ENCODE measurements at places on chromosomes 11 and 22.

DNA sequence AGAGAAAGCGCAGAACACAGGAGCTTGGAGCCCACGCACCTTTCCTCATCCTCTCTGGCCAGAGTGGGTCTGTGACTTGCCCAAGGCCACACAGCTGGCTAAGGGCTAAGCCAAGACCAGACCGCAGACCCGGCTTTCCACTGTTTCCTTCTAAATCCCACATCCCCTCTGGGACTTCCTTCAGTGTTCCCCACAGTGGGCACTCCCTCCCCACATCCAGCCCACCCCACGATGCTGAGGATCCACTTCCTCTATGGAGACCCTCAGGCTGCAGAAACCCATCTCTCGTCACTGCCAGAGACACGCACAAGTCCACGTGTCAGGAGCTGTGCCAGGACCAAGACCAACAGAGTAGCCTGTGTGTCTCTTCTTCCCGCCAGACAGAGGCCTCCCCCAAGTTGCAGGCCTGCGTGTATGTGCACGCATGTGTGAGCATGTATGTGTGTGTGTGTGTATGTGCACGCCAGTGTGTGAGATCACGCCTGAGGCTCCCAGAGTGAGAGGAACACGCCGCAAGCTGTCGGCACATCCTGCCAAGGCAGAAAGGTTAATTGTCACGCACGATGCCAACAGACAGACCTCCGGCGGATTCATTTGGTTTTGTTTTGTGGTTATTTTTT is 21.6 kb downstream of the PDGFB start:
- no peak for DNase-seq

- no peak for DNase-seq
These were observed 45.7 kb downstream of the PDGFD start for GRCh38 chr11:104118105-104118744.

DNA sequence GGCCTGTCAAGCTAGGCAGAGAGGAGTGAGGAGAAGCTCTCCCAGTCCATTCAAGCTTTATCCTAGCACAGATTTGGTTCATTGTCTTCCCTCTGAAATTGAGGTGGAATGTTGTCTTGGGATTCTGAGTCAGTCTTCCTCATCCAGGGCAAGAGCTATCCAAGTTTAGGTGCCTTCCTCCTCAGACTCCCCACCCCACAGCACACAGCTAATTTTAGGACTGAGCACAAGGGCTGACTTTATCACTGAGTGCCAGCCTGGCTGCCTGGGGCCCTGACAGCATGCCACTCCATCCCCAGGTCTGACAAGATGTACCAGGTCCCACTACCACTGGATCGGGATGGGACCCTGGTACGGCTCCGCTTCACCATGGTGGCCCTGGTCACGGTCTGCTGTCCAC is 2.6 kb downstream of the PGAP2 start:
- no peak for DNase-seq

DNA sequence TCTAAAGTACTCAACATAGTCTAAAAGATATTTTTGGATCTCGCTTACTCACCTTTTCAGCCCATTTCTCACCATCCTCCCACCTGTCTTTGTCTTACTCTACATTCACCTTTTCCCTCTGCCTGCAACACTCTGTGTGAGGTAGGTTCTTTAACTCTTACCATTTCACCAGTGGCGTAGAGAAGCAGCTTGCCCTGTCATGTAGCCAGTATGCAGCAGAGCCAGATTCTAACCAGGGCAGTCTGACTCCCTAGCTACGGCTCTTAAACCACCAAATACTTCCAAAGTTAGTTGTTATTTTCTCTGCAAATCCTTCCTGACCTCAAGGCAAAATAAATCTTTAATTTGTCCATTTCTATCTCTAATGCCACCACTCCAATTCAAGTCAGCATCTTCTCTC is 7.5 kb downstream of the ALG8 start:
- no peak for DNase-seq

- no peak for DNase-seq
These were observed 67.8 kb upstream of the ARHGAP32 start for GRCh38 chr11:129259931-129260348.

DNA sequence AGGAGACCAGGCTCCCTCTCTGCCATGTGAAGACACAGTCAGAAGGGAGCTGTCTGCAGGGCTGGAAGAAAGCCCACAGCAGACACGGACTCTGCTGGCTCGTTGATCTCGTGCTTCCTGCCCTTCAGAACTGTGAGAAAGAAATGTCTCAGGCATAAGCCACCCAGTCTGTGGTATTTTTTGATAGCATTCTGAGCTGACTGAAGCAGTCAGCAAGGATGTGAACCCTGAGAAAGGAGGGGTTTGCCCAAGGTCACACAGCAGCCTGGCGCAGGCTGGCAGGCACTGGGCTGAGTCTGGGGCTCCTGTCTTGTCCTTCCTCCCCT is 255.1 kb upstream of the B3GAT1 start:
- DNase-seq = no peak

- DNase-seq = no peak
These were observed 45.4 kb downstream of the TP53I11 start for GRCh38 chr11:44905131-44905866.

DNA sequence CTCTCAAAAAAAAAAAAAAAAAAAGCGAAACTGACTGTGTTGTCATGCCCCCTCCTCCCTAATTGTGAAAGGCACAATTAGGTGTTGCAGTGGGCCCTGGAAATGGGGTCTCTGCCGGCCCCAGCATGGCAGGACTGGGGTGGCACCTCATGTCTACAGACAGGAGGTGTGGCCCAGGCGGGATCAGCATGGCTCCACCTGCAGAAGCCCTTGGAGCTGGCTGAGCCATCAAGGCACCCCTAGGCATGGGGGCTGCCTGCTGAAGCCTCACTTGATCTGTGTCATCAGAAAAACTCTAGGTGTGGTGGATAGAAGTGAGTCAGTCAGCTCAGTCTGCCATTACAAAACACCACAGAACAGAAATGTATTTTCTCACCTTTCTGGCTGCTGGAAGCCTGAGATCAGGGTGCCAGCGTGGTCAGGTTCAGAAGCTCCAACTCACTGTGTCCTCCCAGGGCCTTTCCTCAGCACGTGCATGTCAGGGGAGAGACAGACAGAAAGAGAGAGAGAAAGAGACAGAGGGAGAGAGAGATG is 10.1 kb upstream of the B4GALNT4 start:
- no peak for DNase-seq

- no peak for DNase-seq
These were observed at the start of gene PHF21B for GRCh38 chr22:45009606-45010531. TSS of gene PHF21B (minus strand) at chr22:45010005. CDS start at chr22:45009549, 456 bp downstream.

DNA sequence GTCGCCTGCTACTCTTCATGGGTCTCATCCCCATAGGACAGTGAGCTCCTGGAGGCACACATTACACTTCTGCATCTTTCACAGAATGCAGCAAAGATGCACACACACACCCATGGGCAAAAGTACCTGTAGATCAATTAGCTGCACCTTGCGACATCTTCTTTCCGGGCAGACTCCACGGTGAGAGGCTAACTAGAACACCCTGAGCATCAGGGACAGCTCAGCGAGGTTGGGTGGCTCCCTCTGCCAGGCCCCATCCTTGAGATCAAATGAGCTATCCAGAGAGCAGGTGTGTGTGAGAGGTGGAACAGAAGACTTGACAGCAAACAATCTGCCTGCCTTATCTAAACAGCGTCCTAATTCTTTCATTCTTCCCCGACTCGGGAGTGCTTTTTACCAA is 96.1 kb upstream of the BID start:
- no peak for DNase-seq

- no peak for DNase-seq
These were observed 17.9 kb downstream of the LINC01488 start for GRCh38 chr11:69499186-69499917.

DNA sequence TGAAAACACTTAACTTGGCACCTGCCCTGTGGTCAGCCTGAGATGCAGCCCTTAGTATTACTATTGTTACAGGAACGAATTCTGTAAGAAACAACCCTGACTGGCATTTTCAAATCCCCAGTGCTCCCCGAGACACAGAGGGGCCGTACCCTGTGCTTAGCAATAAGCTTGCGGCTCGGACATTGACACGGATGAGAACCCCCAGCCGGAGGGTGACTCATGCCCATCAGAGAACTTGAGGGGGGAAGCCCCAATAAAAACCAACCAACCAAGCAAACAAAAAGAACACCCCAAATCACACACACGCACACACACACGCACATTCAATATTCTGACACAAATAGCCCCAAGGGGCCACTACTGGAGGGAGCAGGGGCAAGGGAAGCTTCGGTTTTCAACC is 63.8 kb downstream of the SHISAL1 start:
- no peak for DNase-seq

DNA sequence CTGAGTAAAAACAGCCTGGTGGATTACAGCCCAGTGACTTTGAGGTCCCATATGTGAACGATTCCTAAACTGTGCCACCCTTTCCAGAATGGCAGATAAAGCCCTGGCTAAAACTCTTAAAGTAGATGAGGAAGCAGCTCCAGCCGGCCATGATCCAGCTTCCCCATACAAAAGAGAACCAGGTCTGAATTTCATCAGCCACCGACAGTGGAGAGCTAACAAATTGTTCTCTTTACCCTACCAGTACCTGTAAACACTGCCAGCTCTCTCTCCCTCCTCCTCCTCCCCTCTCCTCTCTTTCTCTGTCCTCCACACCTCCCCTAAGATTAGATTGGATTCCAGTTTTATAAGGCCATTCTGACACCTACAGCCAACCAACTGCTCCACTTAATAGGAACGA is 176.9 kb downstream of the DSCAML1 start:
- DNase-seq = no peak

DNA sequence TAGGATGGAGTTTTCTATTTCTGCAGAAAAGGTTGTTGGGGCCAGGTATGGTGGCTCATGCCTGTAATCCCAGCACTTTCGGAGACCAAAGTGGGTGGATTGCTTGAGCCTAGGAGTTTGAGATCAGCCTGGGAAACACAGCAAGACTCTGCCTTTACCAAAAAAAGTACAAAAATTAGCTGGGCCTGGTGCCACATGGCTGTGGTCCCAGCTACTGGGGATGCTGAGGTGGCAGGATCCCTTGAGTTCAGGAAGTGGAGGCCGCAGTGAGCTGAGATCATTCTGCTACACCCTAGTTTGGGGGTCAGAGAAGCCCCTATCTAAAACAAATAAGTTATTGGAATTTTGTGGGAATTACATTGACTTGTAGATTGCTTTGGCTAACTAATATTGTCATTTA is 71.7 kb downstream of the FDX1 start:
- no peak for DNase-seq

- DNase-seq = no peak
These were observed 11.6 kb upstream of the NRGN start for GRCh38 chr11:124728134-124728533.

- DNase-seq = no peak
These were observed 27.9 kb upstream of the SLC36A4 start for GRCh38 chr11:93225662-93226061.

DNA sequence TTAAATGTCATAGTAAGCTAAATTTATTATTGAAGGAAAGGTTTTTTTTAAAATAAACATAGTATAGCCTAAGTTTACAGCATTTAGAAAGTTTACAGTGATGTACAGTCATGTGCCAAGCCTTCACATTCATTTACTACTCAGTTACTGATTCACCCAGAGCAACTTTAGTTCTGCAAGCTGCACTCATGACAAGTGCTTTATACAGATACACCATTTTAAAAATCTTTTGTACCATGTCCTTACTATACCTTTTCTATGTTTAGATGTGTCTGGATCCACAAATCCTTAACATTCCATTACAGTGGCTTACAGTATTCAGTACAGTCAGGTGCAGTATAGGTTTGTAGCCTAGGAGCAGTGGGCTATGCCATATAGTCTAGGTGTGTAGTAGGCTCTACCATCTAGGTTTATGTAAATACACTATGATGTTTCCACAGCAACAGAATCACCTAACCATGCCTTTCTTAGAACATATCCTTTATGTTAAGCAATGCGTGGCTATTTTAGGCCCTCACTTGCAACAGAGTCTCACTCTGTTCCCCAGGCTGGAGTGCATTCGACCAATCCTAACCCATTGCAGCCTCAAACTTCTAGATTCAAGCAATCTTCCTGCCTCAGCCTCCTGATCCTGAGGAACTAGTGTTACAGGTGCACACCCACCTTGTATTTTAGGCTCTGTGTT is 79.5 kb upstream of the SLC25A18 start:
- DNase-seq = no peak

GRCh38 chr11:5230266-5230665 is 3.4 kb upstream of the HBB start:
- no peak for DNase-seq

- no peak for DNase-seq
These were observed 15.0 kb upstream of the PRR5 start for GRCh38 chr22:44686873-44687600.

- DNase-seq = no peak
These were observed 718 bp downstream of the LTBP3 start for GRCh38 chr11:65557280-65558001.

DNA sequence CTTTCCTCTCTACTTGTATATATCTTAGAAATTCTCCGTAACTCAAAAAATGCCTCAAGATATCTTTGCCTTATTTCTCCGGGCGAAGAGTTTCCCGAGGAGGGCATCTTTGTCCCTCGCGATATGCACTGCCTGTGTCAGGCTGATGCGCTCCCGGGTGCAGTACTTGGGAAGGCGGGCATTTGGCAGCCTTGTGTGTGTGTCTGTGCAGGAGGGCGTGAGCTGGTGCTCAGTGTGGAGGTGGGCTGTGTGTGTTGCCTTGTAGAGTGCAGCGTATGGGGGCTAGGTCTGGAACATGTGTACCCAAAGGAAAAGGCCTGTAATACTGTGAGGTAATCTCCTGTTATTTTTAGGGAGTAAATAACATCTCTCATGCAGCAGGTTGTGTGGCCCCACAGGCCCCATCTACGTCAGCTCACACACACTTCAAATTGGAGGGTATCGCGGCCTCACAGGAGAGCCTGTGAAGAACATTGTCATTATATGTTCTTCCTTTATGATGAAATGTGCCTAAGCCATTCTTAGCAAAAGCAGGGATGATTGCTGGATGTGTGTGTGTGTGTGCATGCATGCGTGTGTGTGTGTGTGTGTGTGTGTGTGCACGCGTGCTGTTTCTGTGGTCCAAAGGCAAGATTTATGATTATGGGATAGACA is 77.5 kb downstream of the KCNJ1 start:
- no peak for DNase-seq

- no peak for DNase-seq
These were observed 330.6 kb upstream of the ZC3H12C start for GRCh38 chr11:109762546-109762945.

GRCh38 chr22:40218723-40219294 is 41.1 kb downstream of the TNRC6B start:
- no peak for DNase-seq

DNA sequence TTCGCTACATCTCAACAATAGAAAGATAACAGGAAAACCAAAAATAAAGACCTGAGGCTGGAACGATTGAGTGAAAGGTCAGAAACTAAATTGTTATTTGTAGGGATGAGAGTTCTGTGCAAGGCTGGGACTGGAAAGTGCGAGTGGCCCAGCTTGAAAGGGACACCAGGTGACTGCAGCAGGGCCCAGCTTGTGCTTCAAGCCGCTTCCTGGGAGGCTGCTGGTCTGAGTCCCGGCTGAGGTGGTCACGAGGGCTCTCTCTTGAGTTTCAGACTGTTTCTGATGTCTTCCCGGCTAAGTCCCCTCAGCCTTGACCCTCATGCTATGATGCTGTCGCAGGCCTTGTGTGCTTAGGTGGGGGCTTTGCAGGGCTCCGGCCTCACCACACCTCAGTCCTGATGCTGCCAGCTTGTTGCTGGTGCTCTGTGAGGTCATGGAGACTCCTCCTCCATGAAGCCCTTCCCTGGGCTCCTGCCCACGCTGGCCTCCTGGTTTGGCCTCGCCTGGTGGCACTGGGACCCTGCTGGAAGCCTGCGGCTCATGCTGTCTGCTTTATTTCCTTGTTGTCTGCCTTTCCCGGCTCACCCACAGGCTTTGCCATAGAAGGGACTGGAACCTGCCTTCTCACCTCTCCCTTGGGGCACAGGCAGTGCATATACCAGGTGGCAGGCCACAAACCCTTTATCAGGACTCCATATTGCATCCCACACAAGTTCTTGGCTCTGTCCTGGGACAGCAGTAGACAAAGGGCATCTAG is 4.0 kb downstream of the BANF1 start:
- no peak for DNase-seq
